ENCODE measurements at places on chromosomes 2 and 18. TPM values are rescaled to one million over a fixed set of nuclear protein-coding genes. Genes with fewer than 3 reads are reported as not detected.
A peak's percentile ranks its signal among the peaks of the same experiment; 100 is the strongest.

GRCh38 chr2:86147793-86148192 is 41.8 kb downstream of the PTCD3 start:
- no peak overlapping the region for H3K27ac ChIP-seq
- peaks cover 61% of the 10 kb centered on the region for H3K36me3 ChIP-seq
- no peak for DNase-seq
- H3K4me1 ChIP-seq, result no peaks in the 10 kb centered on the region
- no peak overlapping the region for H3K4me3 ChIP-seq

DNA sequence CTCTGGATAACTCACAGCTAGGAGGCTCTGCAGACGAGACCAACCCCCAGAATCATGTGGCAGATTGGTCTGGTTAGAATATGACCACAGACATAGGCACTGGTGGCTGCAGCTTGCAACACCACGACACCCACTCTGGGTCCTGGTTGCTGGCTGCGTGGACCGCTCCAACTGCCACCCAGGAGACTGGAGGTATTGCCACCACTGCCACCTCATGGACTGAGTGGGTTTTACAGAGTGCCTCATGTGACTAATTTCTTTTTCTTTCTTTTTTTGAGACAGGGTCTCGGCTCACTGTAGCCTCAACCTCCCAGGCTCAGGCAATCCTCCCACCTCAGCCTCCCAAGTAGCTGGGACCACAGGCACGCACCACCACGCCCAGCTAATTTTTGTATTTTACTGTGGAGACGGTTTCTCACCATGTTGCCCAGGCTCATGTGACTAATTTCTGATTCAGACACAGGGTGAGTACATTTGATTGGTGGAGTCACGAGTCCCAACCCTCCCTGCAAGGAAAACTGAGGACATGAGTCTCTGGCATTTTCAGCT is 29.9 kb upstream of the NT5DC4 start:
- no peaks in the 10 kb centered on the region for H3K36me3 ChIP-seq
- no peak overlapping the region for H3K27ac ChIP-seq
- H3K4me3 ChIP-seq, result no peak overlapping the region
- DNase-seq, result peak; percentile 55
- no peaks in the 10 kb centered on the region for H3K27me3 ChIP-seq

The CDKL4 gene
- not detected for polyA plus RNA-seq

The NEU2 gene
- polyA plus RNA-seq, result not detected

The CTAGE1 gene
- polyA plus RNA-seq, result not detected

The ANKRD30B gene
- polyA plus RNA-seq, result not detected

The SOX11 gene
- not detected for polyA plus RNA-seq

DNA sequence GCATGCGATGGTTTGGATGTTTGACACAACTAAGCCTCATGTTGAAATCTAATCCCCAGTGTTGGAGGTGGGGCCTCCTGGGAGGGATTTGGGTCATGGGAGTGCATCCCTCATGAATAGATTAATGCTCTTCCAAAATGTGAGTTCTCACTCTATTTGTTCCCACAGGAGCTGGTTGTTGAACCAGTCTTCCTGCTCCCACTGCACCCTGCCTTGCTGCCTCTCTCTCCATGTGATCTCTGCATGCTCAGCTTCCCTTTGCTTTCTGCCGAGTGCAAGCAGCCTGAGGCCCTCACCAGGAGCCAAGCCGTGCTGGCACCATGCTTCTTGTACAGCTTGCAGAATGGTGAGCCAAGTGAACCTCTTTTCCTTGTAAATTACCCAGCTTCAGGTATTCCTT is 206.8 kb downstream of the VAPA start:
- no peaks in the 10 kb centered on the region for H3K27me3 ChIP-seq
- no peak overlapping the region for H3K27ac ChIP-seq
- H3K36me3 ChIP-seq, result no peaks in the 10 kb centered on the region
- H3K4me3 ChIP-seq, result no peak overlapping the region
- H3K4me1 ChIP-seq, result no peaks in the 10 kb centered on the region

GRCh38 chr18:53909668-53910067 is 314.8 kb downstream of the MBD2 start:
- no peak overlapping the region for H3K4me3 ChIP-seq
- no peaks in the 10 kb centered on the region for H3K4me1 ChIP-seq
- no peak overlapping the region for H3K27ac ChIP-seq
- H3K36me3 ChIP-seq, result no peaks in the 10 kb centered on the region
- DNase-seq, result no peak

The CDH2 gene
- 0.23 TPM for polyA plus RNA-seq

GRCh38 chr2:72111061-72111460 is 36.6 kb downstream of the CYP26B1 start:
- H3K4me1 ChIP-seq, result no peaks in the 10 kb centered on the region
- H3K27me3 ChIP-seq, result no peaks in the 10 kb centered on the region
- no peak overlapping the region for H3K27ac ChIP-seq
- no peak overlapping the region for H3K4me3 ChIP-seq
- no peak for DNase-seq
- no peaks in the 10 kb centered on the region for H3K36me3 ChIP-seq

The GBX2 gene
- not detected for polyA plus RNA-seq

The LRRC30 gene
- not detected for polyA plus RNA-seq
